ENCODE measurements at places on chromosomes 6 and 20.

- H3K27me3 ChIP-seq: no peaks in the 10 kb centered on the region
- no peak for DNase-seq
- no peak overlapping the region for H3K27ac ChIP-seq
Measured at GRCh38 chr20:62043131-62043914, 22.4 kb downstream of the TAF4 start.

GRCh38 chr6:29603456-29603855 lies 18.5 kb downstream of the OR2H2 start:
- no peak overlapping the region for H3K4me3 ChIP-seq
- peaks cover 7% of the 10 kb centered on the region for H3K36me3 ChIP-seq
- no peaks in the 10 kb centered on the region for H3K27me3 ChIP-seq
- no peaks in the 10 kb centered on the region for H3K4me1 ChIP-seq
- H3K27ac ChIP-seq: no peak overlapping the region

DNA sequence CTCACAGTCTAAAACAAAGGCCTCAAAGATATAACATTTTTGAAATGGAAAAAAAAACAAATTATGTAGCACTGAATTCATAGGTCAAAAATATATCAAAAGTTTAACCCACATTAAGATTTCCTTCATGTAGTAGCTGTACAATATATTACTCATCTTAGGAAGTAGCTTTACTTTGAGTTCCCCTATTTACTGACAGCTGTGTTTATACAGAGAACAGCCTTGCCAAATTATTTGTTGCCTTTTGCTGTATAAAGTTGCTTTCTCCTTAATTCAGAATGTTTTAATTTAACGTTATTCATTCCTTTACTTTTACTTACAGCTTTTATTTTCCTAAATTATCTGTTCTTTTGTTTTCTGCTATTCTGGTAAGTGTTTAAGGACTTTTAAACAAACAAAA lies 181.0 kb downstream of the COL12A1 start:
- no peak overlapping the region for H3K27ac ChIP-seq
- no peaks in the 10 kb centered on the region for H3K36me3 ChIP-seq
- no peaks in the 10 kb centered on the region for H3K4me1 ChIP-seq

DNA sequence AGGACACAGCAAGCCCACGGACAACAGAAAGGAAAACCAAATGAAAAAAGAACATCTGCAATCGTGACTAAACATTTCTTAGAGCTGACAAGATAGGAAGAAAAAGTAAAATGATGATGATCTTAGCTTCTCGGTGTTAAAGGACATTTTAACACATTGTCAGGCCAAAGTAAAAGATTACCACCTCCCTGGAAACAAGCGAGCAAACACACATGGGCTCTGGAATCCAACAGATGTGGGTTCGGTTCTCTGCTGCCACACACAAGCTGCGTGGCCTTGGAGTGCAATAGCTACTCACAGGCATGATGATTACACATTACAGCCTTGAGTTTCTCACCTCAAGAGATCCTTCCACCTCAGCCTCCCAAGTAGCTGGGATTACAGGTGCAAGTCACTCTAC lies 7.5 kb upstream of the AAR2 start:
- H3K27ac ChIP-seq: no peak overlapping the region
- H3K4me3 ChIP-seq: no peak overlapping the region
- no peaks in the 10 kb centered on the region for H3K27me3 ChIP-seq
- H3K36me3 ChIP-seq: no peaks in the 10 kb centered on the region
- no peak for DNase-seq

GRCh38 chr6:156310701-156311100 lies 466.5 kb upstream of the ARID1B start:
- DNase-seq: no peak
- H3K4me3 ChIP-seq: no peak overlapping the region
- H3K4me1 ChIP-seq: no peaks in the 10 kb centered on the region
- no peaks in the 10 kb centered on the region for H3K36me3 ChIP-seq

GRCh38 chr6:25050356-25050755 lies 114.6 kb upstream of the RIPOR2 start:
- no peaks in the 10 kb centered on the region for H3K36me3 ChIP-seq
- no peaks in the 10 kb centered on the region for H3K27me3 ChIP-seq
- H3K4me3 ChIP-seq: peak overlapping the region; percentile 72
- DNase-seq: peak; percentile 56

- no peaks in the 10 kb centered on the region for H3K4me1 ChIP-seq
- DNase-seq: no peak
- H3K27ac ChIP-seq: no peak overlapping the region
- H3K4me3 ChIP-seq: no peak overlapping the region
Measured at GRCh38 chr6:131112249-131112648, 23.0 kb upstream of the AKAP7 start.

DNA sequence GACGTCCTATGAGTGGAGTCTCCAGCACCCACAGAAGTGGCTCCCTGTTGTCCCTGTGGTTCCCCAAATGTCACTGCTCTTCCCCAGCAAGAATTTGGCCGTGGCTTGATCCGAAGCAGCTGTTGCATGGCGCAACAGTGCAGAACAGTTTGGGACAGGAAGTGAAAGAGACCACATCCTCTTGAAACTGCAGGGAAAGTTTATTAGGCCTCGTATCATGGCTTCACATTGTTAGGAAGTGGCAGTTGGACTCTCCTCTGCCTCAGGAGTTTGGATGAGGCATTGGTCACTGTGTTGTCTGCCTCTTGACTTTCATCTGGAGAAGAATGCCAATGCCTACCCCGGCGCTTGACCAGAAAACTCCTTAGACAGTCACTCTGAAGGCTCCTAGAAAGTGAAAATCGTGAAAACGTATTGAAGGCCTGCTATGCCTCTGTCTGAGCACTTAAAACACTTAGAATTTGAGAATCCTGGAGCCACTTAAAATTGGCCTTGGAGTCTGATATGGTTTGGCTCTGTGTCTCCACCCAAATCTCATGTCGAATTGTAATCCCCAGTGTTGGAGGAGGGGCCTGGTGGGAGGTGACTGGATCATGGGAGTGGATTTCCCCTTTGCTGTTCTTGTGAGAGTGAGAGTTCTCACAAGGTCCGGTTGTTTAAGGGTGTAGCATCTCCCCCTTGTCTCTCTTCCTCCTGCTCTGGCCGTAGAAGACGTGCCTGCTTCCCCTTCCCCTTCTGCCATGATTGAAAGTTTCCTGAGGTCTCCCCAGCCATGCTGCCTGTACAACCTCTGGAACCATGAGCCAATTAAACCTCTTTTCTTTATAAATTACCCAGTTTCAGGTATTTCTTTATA lies 334.9 kb upstream of the JARID2 start:
- H3K4me3 ChIP-seq: peak overlapping the region; percentile 61
- no peaks in the 10 kb centered on the region for H3K27me3 ChIP-seq
- no peak overlapping the region for H3K27ac ChIP-seq
- peak; percentile 1 for DNase-seq

- H3K36me3 ChIP-seq: no peaks in the 10 kb centered on the region
- H3K4me1 ChIP-seq: no peaks in the 10 kb centered on the region
- no peak for DNase-seq
- H3K27me3 ChIP-seq: no peaks in the 10 kb centered on the region
- no peak overlapping the region for H3K27ac ChIP-seq
Measured at GRCh38 chr6:143877584-143878271, 13.5 kb downstream of the ZC2HC1B start.

GRCh38 chr6:34563513-34563870 lies 7.4 kb upstream of the SPDEF start:
- H3K27ac ChIP-seq: no peak overlapping the region
- H3K4me1 ChIP-seq: no peaks in the 10 kb centered on the region
- no peak overlapping the region for H3K4me3 ChIP-seq
- no peak for DNase-seq

DNA sequence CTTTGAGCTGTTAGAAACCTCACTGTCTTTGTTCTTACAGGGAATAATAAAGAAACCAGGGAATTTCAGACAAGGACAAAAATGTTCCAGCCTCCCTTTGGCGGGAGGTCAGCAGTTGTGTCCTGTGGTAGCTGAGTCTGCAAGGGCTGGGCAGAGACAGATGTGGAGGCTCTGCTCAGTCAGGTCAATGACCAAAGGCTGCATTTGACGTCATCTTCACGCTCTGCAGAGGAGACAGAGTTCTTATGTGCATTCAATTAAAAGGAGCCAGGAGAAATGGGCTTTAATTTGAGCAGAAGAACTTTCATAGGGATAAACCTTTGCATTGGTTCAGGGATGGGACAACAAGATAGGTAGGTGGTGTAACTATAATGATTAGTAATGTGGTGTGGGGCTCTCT lies 45.1 kb upstream of the FOXA2 start:
- H3K27me3 ChIP-seq: no peaks in the 10 kb centered on the region
- H3K4me3 ChIP-seq: no peak overlapping the region
- no peak for DNase-seq
- no peaks in the 10 kb centered on the region for H3K4me1 ChIP-seq
- no peaks in the 10 kb centered on the region for H3K36me3 ChIP-seq

GRCh38 chr6:15678514-15678913 lies 15.7 kb upstream of the DTNBP1 start:
- H3K4me3 ChIP-seq: no peak overlapping the region
- peaks cover 18% of the 10 kb centered on the region for H3K27me3 ChIP-seq
- DNase-seq: no peak
- H3K36me3 ChIP-seq: no peaks in the 10 kb centered on the region
- no peaks in the 10 kb centered on the region for H3K4me1 ChIP-seq

DNA sequence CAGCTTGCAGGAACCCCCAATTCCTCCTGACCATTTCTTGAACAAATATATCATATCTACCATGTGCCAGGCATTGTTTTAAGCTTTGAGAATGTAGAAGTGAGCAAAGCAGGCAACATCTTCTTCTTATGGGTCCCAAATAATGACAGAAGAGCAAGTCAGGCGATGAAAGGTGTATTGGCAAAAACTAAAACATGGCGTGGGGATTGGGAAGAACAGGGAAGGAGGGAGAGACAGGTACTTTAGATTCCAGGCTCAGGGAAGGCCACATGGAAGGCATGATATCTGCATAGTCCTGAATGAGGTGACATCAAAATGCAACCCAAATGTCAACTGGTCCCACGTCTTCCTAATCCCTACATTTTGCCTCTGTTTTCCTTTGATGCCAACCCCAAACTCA lies 187.1 kb downstream of the ZNF217 start:
- no peaks in the 10 kb centered on the region for H3K4me1 ChIP-seq
- no peak for DNase-seq
- H3K4me3 ChIP-seq: no peak overlapping the region
- H3K27ac ChIP-seq: no peak overlapping the region

- H3K4me3 ChIP-seq: no peak overlapping the region
- H3K27ac ChIP-seq: no peak overlapping the region
- H3K27me3 ChIP-seq: no peaks in the 10 kb centered on the region
- no peaks in the 10 kb centered on the region for H3K36me3 ChIP-seq
Measured at GRCh38 chr20:46572790-46573189, 22.3 kb upstream of the OCSTAMP start.

DNA sequence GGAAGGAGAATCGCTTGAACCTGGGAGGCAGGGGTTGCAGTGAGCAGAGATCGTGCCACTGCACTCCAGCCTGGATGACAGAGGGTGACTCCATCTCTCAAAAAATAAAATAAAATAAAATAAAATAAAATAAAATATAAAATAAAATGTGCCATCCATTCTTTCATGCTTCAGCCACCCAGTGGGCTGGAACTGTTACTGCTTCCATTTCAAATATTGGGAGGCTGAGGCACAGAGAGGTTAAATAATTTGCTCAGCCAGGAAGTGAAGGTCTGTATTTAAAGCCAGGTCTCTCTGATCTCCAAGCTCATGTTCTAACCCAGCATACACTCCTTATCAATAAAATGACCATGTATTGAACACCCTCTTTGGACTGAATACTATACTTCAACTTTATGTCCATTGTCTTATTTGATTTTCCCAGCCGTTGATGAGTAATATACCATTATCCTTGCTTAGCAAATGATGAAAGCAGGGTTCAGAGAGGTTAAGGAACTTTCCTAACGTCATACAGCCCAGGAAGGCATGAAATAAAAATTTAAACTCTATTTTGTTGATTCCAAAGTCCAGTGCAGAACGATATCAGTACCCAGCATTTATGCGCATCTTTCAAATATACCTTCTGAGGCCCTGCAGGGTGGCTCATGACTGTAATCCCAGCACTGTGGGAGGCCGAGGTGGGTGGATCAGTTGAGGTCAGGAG lies 25.8 kb upstream of the SLC9A8 start:
- no peaks in the 10 kb centered on the region for H3K36me3 ChIP-seq
- DNase-seq: no peak
- peaks cover 2% of the 10 kb centered on the region for H3K4me1 ChIP-seq
- no peaks in the 10 kb centered on the region for H3K27me3 ChIP-seq

DNA sequence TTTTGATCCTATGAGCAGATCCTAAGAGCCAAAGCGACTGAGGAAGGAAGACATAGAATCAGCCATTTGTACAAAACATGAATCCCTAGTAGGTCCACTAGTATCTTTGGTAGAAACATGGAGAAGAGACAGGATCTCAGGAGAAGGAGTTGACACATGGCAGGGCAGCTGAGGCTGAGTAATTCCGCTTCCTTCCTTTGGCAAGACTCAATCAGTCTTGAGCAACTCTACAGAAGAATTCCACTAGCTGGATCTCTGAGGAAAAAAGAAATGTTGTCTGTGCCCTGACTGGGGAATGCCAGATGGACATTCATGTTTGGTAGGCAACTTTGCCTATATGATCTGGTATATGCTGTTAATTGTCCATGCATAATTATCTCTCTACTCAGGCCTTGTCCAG lies 35.3 kb downstream of the ESR1 start:
- H3K27me3 ChIP-seq: no peaks in the 10 kb centered on the region
- H3K36me3 ChIP-seq: peaks cover 3% of the 10 kb centered on the region
- DNase-seq: no peak

- no peaks in the 10 kb centered on the region for H3K4me1 ChIP-seq
- no peak overlapping the region for H3K4me3 ChIP-seq
- no peak for DNase-seq
- no peaks in the 10 kb centered on the region for H3K27me3 ChIP-seq
Measured at GRCh38 chr6:125078602-125079321, 74.8 kb upstream of the TPD52L1 start.

GRCh38 chr20:17969278-17969883 lies 563 bp downstream of the MGME1 start:
- no peak for DNase-seq
- H3K27me3 ChIP-seq: no peaks in the 10 kb centered on the region
- peaks cover 82% of the 10 kb centered on the region for H3K4me1 ChIP-seq
- H3K27ac ChIP-seq: peak overlapping the region; percentile 94
- no peaks in the 10 kb centered on the region for H3K36me3 ChIP-seq
- peak overlapping the region; percentile 99 for H3K4me3 ChIP-seq

GRCh38 chr6:17484201-17484849 lies 90.9 kb downstream of the CAP2 start:
- H3K4me1 ChIP-seq: no peaks in the 10 kb centered on the region
- no peak overlapping the region for H3K27ac ChIP-seq
- DNase-seq: no peak
- H3K4me3 ChIP-seq: no peak overlapping the region

- H3K27me3 ChIP-seq: no peaks in the 10 kb centered on the region
- DNase-seq: no peak
- H3K36me3 ChIP-seq: no peaks in the 10 kb centered on the region
- no peak overlapping the region for H3K27ac ChIP-seq
- no peak overlapping the region for H3K4me3 ChIP-seq
Measured at GRCh38 chr6:113385020-113385431, 472.1 kb upstream of the MARCKS start.

GRCh38 chr6:36751833-36752186 lies 54.2 kb downstream of the RAB44 start:
- H3K27me3 ChIP-seq: no peaks in the 10 kb centered on the region
- no peaks in the 10 kb centered on the region for H3K36me3 ChIP-seq
- peaks cover 41% of the 10 kb centered on the region for H3K4me1 ChIP-seq
- H3K4me3 ChIP-seq: no peak overlapping the region

GRCh38 chr20:32965581-32966373 lies 38.5 kb downstream of the SUN5 start:
- no peaks in the 10 kb centered on the region for H3K36me3 ChIP-seq
- H3K27me3 ChIP-seq: no peaks in the 10 kb centered on the region
- H3K27ac ChIP-seq: peak overlapping the region; percentile 97

- no peaks in the 10 kb centered on the region for H3K4me1 ChIP-seq
- no peaks in the 10 kb centered on the region for H3K27me3 ChIP-seq
- DNase-seq: no peak
Measured at GRCh38 chr6:121573481-121573880, 138.0 kb downstream of the GJA1 start.

Measured in CD4-positive, CD25-positive, alpha-beta regulatory T cell (primary cell).